ENCODE measurements at places on chromosomes 6 and 20.

DNA sequence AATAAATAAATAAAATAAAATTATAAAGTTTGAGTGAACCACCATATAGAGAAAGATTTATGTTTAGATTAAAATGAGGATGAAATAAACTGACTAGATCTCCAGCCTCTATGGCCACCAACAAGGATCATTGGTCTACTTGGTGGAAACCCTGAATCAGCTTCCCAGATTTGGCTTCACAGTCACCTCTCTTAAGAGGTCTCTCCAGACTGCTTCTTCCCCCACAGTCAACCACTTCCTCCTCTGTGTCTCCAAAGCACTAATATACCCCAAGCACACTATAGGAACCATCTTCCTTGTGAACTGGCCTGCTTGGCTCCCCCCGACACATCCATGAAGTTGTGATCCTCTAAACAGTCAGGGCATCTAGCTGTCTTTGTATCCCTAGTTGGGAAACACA lies 529.6 kb upstream of the RNF217 start:
- DNase-seq, result no peak

DNA sequence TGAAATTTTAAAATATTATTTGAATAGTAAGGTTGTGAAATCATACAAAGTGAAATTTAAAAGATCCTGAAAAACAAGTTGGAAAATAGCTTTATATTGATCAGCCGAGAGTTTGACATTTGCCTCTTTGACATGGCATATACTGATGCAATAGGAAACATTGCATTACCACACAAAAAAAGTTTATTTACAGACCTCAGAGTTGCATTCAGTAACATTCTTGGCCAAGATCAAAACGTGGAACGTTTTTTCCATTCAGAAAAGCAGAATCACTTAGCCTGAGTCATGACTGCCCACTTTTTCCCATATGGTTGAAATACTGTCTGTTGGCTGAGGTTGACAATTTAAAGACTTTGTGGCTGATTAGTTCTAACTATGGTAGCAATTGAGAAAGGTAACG lies 55.1 kb upstream of the BACH2 start:
- no peak for DNase-seq

DNA sequence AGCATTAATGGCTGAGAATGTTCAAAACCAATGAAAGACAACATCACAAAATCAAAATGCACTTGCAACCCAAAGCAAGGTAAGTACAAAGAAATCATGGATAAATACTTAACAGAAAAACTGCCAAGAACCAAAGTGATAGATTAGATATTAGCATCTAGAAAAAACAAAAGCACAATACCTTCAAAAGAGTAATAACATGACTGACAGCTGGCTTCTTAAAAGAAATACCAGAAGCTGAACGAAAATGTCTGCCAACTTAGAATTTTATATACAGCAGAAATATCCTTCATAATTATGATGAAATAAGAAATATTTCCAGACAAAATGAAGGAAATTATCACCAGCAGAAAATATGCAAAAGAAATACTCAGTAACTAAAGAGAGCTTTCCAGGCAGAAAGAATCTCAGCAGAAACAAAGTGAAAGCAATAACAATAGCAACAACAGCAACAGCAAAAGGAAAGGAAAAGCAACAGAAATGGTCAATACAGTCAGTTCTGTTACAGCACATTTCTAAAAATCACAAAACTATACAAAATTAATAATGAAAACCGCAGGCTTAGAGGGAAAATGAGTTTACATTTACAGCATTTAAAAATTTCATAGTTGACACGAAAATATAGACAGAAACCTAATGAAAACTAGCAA lies 121.5 kb upstream of the MAN1A1 start:
- no peak for DNase-seq

DNA sequence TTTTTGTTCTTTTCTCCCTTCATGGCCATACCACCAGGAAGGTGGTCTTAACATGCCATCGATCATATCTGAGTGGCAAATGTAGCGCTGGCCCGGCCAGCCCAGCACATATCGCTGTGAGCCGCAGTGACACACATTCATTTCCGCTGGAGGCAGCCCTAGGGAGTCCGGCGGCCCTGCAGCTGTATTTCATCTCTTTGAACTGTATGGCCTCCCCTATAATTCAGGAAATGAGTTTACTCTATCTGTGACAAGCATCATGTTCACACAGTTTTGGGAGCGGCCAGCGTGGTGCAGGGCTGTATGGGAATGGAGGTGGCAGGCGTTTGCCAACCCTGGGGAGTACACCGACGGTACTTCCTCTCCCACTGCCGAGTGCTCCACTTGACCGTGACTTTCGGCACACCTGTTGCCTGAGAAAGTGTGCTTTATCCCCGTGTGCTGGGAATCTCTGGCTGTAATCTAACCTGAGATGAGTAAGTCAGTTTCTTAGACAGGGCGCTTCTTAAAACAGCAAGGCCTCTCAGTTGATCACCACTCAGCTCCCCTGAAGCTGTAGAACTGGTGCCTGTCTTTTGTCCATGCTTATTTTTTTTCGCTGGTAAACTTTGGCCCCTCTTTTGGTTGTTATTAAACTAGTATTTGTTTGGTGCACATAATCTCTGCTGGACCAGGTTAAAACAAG lies 257.1 kb upstream of the TAB2 start:
- DNase-seq, result no peak

DNA sequence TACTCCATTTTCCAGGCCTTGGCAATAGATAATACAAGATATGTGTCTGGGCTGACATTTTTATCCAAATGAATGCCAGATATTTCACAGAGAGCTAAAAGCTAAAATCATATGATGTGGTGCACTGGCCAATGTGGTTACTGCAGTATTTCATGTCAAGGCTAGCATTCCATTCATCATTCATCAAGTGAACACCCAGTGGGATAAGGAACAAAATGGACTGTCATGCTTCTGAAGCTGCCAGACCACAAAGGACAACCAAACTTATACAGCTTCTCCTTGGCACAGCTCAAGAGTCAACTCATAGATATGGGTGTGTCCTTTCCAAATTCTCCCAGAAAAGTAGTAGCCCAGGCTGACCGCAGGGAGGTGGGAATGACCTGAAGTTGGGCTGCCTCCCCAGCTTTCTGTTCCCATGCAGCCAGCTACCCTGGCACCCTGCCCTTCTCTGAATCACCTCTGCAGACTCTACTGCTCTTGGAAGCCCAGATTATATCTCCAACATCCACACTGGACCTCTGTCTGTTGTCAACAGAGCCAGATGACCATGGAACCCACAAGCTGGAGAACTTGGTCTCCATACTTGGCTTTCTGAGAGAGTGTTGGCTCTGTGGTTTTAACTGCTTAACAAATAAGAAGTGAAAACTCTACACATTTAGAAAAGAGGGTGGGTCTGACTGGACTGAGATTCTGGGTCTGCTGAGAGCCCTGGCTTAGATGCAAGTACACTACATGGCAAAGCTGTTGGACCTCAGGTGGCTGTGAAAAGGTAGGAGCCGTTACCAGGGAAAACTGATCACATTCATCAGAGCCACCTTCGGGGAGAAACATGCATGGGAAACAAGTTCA lies 122.8 kb downstream of the ALDH8A1 start:
- DNase-seq, result no peak

- DNase-seq, result no peak
Observed at GRCh38 chr6:143009851-143010250, 50.8 kb upstream of the AIG1 start.

- DNase-seq, result no peak
Observed at GRCh38 chr20:36793294-36794115, 19.9 kb upstream of the DSN1 start.

DNA sequence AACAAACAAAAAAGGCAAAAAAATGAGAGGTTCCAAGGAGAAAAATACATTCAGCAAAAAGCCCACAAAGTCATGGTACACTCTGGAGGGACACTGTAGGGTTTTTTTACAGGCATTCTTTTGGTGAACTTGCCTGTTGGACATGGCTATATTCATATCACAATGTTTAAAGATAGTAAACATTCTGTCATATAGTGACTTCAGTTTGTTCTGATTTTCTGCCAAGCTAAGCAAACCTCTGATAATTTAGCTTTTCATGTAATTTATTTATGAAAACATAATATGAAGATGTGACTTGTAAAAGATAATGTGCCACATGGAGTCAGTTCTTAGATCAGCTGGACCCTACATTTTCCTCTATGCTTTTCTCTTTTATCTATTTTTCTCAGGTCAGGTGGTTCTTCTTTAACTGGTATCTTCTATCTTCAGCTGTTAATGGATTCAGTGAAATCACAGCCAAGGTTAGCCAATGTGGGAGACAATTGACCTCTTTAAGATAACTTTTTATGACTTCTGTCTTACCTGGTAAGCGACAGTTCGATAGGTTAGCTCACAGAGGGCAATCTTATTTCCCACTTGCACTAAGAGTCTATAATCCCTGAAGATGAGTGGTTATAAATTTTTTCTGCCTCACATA lies 87.9 kb downstream of the ADGRB3 start:
- no peak for DNase-seq

- no peak for DNase-seq
Observed at GRCh38 chr6:164072240-164072666, 657.7 kb downstream of the QKI start.

- DNase-seq, result no peak
Observed at GRCh38 chr20:33645072-33645358, 17.1 kb upstream of the C20orf144 start.

DNA sequence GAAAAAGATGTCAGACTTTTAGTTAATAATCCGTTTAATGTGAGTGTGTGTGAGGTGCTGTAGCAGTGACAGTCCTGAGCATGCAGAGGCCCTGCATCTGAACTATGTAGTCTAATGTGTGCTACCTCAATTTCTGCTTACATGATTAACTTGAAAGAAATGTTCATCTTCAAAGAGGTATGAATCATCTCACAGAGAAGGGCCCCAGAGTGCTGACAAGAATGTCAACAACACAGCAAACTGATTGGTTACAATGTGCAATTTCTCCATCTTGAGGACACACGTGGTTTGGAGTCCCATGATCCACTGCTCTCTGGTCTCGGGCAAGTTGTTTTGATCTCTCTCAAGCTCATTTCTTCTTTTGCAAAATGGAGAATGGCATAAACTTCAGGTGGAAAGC lies 61.7 kb upstream of the EMILIN3 start:
- DNase-seq, result no peak

- DNase-seq, result peak; percentile 14
Observed at GRCh38 chr20:21682521-21682954, 22.9 kb upstream of the PAX1 start.

DNA sequence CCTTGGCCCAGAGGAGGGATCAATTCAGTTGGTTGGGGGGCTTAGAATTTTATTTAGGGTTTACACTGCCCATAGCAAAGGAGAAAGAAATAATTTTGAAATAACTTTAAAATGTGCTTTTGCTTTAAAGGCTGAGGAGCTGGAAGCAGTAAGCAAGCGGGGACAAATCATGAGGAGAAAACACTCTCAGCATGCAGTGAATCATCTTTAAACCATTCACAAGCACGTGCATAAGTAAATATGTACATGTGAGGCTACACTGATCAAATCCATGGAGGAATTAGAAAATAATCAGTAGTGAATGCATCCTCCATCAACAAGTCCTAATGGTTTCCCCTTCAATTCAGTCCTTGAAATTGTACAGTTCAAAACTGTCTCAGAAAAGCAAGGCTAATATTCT lies 181.0 kb downstream of the MTFR2 start:
- DNase-seq, result no peak

DNA sequence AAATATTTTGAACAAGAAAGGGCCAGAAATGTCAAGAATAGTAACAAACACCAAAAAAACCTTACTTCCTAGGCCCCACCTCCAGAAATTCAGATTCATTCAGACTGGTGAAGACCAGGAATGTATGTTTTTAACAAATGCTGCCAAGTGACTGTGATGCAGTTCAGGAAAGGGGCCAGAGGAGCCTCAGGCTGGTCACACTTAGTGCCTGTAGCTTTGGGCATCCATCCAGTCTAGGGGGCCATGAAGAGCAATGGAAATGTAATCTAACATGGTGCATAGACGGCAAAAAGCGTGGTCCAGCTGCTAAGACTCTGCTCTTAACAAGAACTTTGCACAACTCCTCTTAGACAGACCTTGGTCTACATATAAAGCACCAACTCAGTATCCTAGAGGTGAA lies 7.1 kb downstream of the GJA1 start:
- no peak for DNase-seq

GRCh38 chr6:46331461-46331860 lies 159.8 kb downstream of the RCAN2 start:
- DNase-seq, result no peak

DNA sequence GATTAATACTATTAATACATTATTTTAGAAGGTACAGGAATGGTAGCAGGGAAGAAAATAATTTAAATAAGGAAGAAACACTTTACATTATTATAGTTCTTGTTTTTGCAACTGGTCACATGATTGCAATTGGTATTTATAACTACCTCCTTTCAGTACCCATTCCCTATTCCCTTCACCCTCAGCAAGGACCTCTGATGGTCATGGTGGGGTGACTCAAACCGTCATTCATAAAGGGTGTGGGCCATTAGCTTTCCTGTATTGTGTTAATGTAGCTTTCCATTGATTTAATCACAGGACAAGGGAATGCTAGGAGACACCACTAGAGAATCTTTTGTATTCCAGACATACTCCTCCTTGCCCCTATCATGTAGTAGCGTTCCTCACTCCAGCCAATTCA lies 47.2 kb upstream of the TMEM244 start:
- no peak for DNase-seq
